ENCODE measurements at places on chromosomes 5 and 9.

- DNase-seq, result no peak
These were observed 16.5 kb downstream of the ANGPTL2 start for GRCh38 chr9:127105805-127106465.

- no peak for DNase-seq
These were observed 95.1 kb upstream of the CCNG1 start for GRCh38 chr5:163342306-163342705.

- DNase-seq, result peak; percentile 57
These were observed 64.0 kb upstream of the FYB1 start for GRCh38 chr5:39283231-39283818.

- DNase-seq, result peak; percentile 9
These were observed 247.7 kb downstream of the PJA2 start for GRCh38 chr5:109161914-109162683.

GRCh38 chr5:27191786-27192510 lies 153.6 kb upstream of the CDH9 start:
- DNase-seq, result peak; percentile 14

DNA sequence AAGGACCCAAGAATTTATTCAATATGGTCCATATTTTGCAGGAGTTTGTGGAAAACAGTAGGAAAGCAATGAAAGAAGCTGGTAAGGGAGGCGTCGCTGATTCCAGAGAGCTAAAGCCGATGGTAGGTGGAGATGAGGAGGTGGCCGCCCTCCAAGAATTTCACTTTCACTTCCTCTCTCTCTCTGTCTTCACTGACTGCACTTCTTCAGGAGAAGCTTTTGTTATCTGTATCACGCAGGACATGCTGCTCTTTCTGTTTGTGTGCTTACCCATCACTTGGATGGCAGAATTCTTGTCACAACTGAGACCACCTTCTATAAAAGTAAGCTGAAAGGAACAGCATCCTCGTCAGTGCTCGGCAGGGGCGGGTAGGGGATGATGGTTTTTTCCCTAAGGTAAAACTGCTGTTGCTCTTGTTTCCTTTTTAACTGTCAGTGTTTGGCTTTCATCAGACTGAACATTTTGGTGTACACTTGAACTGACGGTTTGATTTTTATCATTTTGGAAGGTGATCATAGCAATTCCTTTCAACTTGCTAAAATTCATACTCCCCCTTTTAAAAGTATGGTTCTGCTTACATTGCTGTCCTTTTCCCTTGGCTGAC lies 62.4 kb upstream of the FSD1L start:
- peak; percentile 66 for DNase-seq

DNA sequence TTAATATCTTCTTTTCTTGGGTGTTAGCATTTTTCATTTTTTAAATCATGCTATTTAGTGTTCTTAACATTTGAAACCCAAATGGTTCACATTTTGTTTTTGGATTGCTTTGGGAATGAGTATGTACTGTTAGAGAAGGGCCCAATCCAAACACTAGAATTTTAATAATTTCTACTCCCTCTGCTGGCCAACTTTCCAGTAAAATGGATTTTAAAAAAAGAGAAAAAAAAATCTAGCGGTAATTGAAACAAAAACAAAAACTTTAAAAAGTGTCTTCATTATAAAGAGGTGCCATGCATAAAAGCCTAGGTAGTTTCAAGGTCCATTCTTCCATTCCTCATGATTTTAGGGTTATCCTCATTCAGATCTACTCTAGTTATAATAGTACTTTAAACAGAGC lies 32.1 kb upstream of the RICTOR start:
- DNase-seq, result no peak

Data from RWPE1 (cell line).